ENCODE measurements at places on chromosomes 4 and X.

DNA sequence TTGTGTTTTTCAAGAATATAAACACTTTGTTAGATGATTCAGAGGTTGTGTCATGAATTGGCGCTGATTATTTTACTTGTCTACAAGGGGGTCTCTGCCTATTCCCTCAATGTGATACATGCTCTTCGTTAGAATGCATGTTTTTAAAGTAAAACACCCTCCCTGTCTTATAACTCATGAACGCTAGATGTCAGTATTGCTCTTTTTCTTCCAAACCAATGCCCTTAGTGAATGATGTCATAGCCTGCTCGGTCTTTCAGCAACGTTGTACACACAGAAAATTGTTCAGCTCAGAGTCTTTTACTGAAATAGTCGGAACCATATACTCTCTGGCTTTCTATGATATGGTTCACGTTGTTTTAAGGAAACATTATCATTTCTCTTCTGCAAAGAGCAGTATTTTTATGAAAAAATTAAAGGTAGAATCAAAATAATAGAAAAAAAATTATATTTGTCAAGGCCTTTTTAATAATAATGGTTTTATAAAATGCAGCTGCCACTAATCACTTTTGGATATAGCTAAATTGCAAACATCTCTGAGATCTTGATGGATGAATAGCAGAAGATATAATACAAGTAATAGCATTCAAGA, 292.9 kb downstream of the TLL1 start:
- peak; percentile 67 for DNase-seq

DNA sequence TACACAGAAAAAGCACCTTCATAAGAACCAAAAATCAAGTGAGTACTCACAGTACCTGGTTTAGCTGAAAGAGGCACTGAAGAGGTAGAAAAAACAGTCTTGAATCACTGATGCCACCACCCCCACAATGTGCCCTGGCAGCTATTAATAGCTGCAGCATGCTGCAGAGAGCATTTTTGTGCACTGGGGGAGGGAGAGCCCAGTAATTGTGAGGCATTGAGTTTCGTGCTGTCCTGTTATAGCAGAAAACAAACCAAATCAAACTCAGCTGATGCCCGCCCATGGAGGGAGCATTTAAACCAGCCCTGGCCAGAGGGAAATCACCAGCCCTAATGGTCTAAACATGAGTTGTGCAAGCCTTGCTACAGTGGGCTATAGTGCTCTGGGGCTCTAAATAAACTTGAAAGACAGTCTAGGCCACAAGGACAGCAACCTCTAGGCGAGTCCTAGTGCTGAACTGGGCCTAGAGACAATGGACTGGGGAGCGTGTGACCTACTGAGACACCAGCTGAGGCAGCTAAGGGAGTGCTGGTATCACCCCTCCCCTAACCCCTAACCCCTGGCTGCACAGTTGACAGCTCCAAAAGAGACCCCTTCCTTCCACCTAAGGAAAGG, 106.3 kb upstream of the TMLHE start:
- peak; percentile 4 for DNase-seq

- DNase-seq = no peak
Observed at GRCh38 chrX:141733371-141733770, 34.8 kb upstream of the SPANXD start.

DNA sequence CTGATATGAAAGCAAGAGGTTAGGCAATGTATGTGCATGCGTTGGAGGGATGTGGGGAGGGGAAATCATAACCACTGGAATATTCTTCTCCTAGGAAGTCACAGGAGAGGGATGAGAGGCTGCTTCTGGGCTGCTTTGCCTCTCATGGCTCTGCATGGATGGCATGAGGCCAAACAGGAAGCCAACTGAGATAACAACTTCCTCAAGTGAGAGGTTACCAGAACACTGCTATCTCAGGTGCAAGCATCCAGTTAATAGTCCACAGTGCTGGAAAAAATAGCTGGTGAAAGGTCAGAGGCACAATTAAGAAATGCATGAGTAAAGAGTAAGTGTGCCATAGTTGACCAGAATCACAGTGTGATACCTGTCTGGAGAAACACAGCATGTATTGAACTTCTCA, 113.3 kb downstream of the ELOVL6 start:
- DNase-seq = no peak

- DNase-seq = no peak
Observed at GRCh38 chr4:40225497-40225896, 28.7 kb downstream of the RHOH start.

GRCh38 chrX:290476-291166, 9.4 kb downstream of the PLCXD1 start:
- no peak for DNase-seq

DNA sequence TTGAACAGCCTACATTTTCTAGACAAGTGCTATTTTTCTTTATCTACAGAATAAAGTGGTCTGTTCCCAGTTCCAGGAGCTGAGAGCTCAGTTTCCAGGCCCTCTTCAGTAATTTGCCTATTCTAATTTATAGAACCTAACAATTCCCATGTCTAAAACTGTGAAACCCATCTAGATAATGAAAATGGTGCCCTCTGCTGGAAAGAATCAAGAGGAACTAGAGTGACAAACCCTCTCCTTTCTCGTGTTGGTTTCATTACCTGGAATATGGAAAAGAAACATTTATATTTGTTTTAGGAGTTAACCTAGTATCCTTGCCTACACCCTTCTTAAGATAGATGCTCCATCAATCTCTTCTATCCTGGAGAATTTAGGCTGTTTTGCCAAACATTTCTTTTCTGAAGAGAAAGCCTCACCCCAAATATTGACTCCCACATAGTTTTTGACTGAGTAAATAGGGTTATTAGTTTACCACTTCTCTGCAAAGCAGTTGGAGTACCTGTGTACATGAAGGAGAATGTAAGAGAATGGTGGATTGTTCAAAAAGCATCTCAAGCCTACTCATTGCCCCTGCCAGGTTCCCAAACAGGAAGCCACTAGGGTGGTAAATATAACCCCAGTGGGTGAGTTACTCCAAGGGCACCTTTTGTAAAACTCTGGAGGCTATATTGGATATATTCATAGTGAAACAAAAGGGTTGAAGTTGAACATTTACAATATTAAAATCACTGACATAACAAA, 121.6 kb downstream of the RASL11B start:
- DNase-seq = peak; percentile 59

DNA sequence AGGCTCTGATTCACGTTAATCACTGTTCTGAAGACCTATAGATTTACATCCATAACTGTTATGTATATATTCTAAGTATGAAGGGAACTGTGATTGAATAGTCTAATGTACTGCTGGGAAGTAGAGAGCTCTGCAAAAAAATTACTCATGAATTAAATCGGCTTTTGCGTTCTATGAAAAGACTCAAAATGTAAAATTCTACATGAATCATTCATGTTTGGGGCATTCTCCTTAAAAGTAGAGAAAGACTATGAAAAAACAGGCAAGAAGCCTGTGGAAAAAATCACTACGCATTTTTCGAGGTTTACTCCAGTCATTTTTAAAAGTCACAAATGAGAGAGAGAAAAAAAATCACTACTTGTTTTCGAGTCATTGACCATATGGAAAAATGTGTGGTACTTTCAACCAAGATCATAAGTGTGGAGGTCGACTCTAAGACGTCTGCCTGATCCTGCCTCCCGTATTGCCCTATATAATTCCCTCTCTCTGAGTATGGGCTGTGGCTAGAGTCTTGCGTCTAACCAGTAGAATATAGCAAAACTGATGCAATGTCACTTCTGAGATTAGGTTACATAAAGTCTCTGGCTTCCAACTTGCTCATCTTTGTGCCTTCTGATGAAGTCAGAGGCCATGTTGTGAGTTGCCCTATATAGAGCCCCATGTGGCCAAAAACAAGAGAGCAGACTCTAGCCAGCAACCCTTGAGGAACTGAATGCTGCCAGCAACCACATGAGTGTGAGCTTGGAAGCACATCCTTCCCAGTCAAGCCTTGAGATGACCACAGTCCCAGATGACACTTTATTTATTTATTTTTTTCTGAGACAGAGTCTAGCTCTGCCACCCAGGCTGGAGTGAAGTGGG, 32.1 kb upstream of the VEGFD start:
- DNase-seq = peak; percentile 40

GRCh38 chrX:40952855-40953254, 132.4 kb upstream of the USP9X start:
- DNase-seq = no peak

DNA sequence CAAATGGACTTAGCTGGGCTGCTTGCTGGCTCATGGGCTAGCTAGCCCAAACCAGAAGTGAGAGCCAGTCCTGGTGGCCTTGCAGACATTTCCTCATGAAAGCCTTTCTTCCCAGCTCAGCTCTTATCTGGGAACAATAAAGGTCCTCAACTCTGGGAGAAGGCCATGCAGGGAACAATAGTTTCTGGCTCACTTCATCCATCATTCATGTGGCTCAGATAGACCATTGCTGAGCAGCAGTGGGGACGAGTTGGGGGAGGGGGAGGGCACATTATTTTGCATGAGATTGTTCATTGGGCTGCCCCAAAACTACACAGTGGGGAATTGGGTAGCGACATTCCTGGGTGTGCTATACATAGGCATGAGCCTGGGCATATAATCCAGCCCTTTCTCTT, 47.6 kb downstream of the NHSL2 start:
- no peak for DNase-seq

GRCh38 chrX:35016051-35016450, 73.5 kb downstream of the FAM47B start:
- DNase-seq = no peak

GRCh38 chr4:182842759-182843390, 74.3 kb downstream of the DCTD start:
- DNase-seq = no peak

GRCh38 chr4:156968479-156968984, 3.1 kb downstream of the PDGFC start:
- DNase-seq = peak; percentile 92

DNA sequence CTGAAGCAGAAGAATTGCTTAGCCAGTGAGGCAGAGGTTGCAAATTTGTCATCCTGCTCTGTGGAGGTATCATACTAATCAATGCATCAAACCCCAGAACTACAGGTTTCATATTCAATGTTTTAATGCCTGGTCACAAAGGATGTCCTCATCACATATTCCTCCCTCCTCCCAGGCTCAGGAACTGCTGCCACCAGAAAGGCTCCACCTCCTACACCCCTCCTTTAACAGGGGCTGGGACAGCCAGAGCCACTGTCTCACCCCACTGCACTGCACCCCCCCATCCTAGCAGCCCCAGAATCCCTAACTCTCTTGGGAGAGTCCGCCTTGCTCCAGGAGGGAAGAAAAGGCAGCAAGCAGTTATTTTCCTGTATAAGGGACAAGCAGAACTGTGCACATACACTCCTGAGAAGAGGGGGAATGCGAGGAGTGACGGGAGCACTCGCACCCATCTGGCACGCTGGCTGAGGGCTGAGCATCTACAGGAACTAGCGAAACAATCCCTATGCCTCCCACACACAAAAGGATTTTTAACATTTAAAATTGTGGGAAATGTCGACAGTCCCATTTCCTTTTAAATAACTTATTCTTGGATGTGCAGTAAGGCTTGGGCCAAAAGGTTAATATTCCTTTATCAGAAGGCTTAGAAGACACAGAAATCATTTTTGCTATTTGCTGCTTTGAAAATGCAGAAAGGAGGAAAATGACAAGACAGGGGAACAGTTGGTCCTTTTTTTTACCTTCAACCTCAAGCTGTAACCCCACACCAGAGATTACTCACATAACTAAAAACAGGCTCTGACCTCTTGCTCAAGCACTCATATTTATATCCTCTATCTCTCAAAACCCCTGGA, 27.8 kb downstream of the CD99L2 start:
- no peak for DNase-seq

DNA sequence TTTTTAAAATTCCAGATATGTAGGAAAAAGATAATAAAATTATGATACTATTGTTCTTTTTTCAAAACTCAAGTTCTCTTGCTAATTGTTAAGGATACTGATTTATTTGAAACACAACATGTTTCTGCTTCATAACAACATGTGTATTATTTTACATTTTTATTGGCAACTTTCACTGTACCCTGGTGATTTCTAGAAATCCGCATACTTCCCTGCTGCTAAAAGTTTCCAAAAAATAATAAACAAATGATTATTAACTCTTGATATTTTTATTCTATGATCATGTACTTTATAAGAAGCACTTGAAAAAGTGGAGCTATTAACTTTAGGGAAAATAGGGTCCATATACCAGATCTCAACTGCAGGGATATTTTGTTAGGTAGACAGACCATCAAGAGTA, 71.2 kb upstream of the HCCS start:
- DNase-seq = no peak

DNA sequence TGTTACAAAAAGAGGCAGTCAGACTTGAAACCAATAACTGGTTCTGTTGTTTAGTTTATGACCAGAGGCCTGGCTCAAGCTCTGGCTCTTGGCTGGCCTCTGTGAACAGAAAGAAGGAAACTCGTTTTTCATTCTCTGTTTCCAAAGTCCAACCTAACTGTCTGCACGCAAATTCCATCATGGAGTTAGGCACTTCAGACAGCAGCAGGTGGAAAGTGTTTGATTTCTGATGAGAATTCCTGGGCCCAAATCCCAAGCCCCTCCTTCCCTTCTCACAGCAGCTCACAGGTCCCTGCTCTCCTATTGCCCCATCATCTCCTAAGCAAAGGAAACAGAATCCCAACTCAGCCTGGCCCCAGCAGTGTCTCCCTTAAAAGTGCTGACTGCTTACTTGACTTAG, 42.8 kb upstream of the FGF16 start:
- no peak for DNase-seq

- no peak for DNase-seq
Observed at GRCh38 chr4:170088716-170089115, 1.0 kb downstream of the AADAT start.

DNA sequence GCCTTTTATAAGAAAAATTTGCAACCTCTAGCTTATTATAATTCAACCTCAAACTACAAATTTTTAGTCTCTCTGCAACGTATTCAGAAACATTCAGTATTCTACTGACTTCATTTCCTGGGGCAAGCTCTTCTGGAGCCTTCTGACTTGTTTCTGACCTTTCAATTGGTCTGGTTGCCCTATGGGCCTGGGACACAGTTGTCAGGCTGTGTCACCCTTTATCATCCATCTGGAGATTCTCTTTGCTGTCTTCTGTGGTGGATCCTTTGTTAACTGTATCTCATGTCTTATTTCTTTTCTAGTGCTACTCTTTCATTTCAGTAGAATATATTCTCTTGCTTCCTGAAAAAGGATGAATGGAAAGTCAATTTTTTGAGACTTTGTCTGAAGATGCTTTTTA, 55.1 kb upstream of the PGRMC2 start:
- DNase-seq = no peak

DNA sequence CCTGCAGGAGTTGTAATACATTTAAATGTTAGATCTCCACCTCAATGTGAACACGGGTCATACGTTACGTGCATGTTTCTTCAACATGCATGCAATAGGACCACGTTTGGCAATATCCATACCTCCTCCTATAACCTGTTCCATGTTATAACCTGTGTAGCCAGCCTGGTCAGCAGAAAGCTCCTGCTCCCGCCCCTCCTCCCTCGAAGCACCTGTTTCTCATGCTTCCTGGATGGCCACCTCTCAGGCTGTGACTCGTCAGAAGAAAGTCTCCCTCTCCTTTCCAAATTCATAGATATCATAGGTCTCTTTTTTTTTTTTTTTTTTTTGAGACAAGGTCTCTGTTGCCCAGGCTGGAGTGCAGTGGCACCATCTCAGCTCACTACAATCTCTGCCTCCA, 96.5 kb downstream of the HMX1 start:
- no peak for DNase-seq

GRCh38 chr4:79820427-79820826, 252.6 kb downstream of the ANTXR2 start:
- DNase-seq = no peak
